ENCODE measurements at places on chromosomes 6 and 20.

DNA sequence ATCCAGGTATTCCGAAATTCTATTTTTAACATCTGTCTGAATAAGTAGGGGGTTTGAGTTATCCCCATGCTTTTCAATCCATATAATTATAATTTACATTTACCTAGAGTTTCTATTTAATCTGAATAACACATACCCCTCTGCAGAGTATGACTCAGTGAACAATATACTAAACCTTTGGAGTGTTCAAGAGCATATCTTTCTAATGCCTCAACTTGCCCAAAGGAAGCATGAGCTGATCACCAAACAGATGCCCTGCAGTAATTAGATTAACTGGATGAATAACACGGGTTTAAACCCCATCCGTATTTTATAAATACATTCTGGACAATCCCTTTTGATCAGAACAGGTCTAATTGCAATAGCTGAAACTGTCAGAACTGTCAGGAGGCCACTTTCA is 897.1 kb downstream of the TFAP2A start:
- DNase-seq, result no peak

DNA sequence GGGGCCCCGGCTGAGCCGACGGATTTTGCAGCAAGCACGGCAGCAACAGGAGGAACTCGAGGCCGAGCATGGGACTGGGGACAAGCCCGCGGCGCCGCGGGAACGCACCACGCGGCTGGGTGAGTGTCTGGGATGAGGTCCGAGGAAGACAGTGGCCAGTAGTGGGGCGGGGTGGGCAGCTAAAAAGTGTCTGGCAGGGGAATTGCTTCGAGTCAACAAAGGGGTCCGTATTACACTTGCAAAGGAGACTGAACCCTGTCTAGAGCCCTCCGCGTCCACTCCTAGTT is 356 bp downstream of the BYSL start:
- no peak for DNase-seq

DNA sequence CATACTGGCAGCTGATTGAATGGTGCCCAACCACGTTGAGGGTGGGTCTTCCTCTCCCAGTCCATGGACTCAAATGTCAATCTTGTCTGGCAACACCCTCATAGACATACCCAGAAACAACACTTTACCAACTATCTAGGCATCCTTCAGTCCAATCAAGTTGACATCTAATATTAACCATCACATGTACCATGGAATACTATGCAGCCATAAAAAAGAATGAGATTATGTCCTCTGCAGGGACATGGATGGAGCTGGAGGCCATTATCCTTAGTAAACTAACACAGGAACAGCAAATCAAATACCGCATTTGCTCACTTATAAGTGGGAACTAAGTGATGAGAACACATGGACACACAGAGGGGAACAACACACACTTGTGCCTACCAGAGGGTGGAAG is 206.9 kb upstream of the RNF217 start:
- no peak for DNase-seq

DNA sequence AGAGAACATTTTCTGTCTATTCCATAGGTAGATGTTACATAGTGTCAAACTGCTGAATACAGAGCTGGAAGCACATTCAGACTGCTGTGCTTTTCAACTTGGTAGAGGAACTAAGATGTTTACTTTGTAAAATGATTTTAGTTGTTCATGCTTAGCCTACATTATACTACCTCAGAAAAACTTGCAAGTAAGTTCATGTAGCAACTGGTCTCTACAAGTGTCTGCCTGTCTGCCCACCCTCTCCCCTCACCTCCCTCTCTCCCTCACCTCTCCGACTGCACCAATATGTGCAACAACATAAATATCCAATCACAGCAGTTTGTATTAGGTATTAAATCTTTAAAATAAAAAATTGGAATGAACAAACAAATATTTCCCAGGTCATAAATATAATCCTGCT is 25.3 kb downstream of the ELOVL4 start:
- no peak for DNase-seq

DNA sequence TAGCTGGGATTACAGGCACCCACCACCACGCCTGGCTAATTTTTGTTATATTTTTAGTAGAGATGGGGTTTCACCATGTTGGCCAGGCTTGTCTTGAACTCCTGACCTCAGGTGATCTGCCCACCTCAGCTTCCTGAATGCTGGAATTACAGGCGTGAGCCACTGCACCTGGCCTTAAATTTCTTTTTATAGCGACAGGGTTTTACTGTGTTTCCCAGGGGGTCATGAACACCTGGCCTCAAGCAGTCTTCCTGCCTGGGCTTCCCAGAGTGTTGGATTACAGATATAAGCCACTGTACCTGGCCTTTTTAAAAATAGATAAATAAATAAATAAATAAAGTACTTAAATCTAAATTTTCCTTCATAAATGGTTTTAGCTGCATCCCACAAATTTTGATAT is 57.5 kb downstream of the LIN28B start:
- DNase-seq, result no peak

GRCh38 chr20:54346276-54346675 is 129.1 kb upstream of the DOK5 start:
- DNase-seq, result no peak

DNA sequence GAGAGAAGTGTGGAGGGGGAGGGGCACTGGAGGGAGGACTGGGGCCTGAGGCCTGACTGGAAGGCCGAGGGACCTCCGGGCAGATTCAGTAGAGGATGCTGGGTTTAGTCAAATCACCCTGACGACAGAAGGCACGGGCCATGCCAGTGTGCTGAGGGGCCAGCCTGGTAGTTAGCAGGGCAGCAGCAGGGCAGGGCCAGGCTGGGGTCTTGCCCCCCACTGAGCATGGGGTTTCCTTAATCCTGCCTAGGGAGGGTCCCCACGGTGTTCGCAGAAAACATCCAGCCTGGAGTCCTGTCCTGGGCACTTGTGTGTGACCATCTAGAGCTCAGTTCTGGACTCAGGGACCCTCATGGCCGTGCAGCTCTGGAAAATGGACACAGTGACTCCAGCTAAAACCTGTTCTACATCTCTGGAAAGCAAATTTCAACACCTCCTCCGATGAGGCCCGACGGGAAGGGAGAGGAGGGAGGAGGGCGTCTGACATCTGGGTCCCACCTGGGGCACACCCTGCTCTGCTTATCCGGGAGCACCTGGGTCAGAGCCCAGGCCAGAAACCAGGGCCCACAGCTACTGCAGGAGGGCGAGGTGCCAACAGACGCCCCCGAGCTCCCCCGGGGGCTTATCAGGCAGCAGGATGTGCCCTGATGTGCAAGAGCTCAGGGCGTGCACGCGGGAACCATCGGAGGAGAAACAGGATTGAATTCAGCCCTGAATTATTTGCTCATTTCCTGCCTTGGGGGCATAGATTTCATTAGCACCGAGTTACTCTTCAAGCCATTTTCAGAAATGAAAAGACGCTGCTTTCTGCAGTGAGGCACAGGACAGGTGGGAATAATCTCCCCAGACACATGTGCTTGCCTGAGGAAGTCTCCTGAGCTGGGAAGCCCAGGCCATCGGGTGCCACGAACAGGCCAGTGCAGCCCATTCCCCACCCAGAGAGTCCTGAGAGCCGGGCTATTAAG is 78.0 kb upstream of the MPC1 start:
- DNase-seq, result no peak

DNA sequence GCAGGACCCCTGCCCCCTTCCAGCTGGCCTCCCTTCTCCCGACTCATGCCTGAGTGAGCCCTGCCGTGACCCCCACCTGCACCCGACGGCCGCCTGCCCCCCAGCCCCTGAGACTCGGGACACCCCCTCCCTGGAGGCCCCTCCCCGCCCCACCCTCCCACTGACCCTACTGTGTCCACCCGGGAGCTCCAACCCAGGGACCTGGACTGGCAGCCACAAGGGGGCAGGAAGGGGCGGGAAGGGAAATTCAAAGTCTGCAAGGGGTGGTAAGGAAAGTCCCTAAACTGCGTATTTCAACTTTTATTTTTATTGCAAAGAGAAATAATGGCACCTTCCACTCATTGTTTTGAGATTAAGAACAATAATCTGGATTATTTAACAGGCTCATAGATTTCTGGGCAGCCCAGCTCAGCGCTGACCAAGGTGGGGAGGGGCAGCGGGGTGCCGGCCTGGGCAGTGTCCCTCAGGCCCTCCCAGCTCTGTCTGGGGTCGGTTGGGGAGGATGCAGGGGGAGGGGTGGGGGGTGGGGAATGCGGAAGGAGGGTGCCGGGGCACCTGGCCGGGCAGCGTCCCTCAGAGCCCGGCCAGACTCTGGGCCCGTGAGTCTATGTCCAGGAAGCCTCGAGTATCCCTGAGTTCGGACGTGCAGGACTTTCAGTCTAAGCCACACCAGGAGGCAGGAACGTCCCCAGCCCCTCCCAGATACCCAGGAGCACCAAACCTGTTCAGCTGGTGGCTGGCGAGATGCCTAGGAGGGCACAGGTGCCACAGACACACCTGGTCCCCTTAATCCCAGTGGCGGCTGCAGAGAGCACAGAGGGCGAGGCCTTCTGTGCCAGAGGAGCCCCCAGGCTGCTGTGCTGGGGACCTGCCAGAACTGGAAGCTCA is 1.3 kb upstream of the PTK6 start:
- peak; percentile 38 for DNase-seq

DNA sequence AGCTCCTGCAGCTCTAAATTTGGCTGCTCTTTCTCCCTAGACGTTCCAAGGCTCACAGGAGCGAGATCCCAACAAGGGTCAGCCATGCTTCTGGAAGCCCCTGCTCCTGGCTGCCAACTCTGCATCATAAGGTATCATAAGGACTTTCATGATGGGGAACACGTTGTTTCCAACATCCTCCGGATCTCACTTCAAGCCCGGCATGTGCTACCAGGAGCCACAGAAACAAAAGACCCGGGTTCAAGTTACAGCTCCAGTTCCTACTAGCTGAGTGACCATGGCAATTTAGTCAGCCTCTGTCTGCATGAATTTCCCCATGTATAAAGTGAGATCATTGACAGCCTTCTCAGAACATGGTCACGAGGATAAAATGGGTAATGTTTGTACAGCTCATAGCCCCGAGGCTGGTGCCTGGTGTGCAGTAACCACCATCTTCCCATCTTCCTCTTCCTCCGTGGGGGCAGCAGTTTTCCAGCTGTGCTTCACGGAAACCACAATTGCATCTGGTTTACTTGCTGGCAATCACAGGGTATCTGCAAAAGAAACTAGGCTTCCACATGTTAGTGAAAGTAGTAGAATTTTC is 209.0 kb upstream of the ECI2 start:
- no peak for DNase-seq

DNA sequence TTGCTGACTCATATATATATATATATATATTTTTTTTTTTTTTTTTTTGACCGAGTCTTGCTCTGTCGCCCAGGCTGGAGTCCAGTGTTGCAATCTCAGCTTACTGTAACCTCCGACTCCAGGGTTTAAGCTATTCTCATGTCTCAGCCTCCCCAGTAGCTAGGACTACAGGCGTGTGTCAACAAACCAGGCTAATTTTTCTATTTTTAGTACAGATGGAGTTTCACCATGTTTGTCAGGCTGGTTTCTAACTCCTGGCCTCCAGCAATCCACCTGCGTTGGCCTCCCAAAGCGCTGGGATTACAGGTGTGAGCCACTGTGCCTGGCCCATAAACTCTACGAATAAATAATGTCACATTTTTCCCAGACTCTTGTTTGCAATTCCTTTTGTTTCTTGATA is 4.8 kb downstream of the LRP11 start:
- no peak for DNase-seq

DNA sequence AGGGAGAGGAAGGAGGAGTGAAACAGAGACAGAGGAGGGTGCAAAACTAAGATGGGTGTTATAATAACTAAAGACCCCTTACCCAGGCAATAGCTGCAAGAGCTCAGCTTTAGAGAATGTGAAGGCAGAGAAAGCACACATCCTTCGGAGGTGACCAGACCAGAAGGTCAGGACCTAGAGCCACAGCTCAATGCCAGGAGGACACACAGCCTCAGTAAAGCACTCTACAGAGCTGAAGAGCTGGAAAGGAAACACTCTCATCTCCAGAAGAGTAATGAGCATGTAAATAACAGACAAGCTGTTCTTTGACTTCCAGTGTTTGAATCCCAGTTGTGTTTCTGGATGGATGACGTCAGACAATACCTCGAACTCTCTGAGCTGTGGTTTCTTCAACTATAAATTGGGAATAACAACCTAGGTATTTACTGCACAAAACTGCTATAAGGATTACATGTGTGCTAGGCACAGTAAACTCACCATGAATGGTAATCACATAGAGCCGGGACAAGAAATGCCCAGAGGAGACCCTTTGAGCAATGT is 63.2 kb downstream of the MAP3K5 start:
- DNase-seq, result no peak

- no peak for DNase-seq
Measured at GRCh38 chr6:127073222-127073621, 45.2 kb upstream of the RSPO3 start.

GRCh38 chr6:5771759-5772390 is 234.8 kb downstream of the NRN1 start:
- DNase-seq, result no peak

DNA sequence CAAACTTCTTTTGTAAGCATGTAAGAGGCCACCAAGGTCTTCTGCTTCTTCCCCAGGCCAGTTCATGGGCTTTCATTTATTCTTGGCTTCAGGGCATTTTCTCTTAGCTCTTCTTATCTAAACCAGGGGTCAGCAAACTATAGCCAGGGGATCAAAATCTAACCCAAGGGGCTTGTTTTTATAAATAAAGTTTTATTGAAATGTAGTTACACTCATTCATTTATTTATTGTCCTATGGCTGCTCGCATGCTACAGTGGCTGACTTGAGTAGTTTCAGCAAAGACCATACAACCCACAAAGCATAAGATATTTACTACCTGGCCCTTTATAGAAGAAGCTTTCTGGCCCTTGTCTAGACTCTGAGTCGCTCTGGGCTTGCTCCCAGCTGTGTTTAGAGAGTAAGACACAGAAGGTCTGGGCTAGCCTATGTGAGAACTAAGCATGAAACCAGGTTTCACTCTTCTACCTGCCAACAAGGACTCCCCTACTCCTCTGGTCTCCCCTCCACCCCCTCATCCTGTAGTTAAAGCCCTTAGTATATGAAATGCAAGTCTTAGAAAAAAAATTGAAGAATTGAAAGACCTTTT is 43.2 kb downstream of the KHDC1L start:
- no peak for DNase-seq

DNA sequence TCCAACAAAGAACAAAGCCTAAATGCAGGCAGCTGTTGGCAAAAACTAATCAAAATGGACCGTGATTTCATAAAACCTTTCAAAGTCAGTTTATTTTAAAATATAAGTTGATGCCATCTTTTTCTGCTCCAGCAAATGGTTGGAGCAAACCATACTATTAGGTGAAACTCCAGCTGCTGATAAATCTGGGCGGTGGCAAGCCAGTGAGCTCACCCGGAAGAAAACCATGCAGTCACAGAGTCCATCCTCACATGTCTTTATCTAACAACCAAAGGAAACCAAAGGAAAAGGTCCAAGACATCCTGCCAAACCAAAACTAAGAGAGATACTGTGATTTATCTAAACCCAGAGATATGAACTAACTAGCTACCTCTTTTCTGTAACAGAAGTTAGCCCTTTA is 72.6 kb downstream of the HIVEP2 start:
- DNase-seq, result no peak

GRCh38 chr6:38571721-38572120 is 68.0 kb downstream of the BTBD9 start:
- no peak for DNase-seq

All from HS-27A (cell line).